Central memory CD4-positive, alpha-beta T cell (primary cell): ENCODE measurements at places on chromosomes 6 and 20.

DNA sequence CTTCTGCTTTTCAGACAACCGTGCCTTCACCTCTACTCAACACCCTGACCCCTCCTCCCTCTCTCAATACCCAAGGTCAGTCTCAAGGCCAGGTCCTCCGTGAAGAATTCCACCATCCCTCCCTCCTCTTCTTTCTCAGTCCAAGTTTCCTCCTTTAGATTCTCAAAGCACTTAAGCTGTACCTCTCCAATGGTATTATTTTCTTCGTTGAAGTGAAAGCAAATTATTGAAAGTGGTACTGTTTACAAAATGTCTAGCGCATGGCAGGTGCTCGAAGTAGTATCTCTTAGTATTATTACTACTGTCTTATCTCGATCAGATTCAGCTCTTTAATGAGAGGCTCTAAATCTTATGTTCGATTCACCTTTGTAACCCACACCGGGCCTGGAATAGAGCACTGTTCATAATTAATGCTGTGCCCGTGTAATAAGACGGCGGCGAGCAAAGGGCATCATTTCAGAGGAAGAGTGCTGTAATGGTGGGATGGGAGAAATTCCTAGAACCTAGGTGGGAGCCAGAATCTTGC, 593 bp upstream of the RALGAPB start:
- no peak for DNase-seq

DNA sequence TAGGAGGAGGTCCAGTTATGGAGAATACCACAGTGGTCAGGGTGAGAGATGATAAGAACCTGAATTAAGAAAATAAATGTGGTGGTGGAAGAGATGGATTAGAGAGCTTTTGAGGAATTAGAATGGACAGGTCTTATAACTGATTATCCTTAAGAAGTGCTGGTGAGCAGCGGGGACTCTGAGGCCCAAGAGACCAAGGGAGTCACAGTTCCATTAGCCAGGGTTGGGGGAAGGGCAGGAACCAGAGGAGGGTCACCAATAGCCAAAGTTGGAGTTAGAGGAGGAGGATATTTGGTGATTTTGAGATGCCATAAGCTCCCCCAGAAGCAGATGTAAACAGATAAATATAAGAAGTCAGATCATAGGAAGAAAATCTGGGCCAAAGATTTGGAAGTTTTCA, 87.1 kb upstream of the PAK5 start:
- DNase-seq = no peak

- DNase-seq = no peak
These were observed 64.5 kb downstream of the EYA2 start for GRCh38 chr20:46959081-46959692.

- no peak for DNase-seq
These were observed 80.0 kb upstream of the RPS6KA2 start for GRCh38 chr6:166707045-166707444.

GRCh38 chr20:43739148-43739749, 12.4 kb upstream of the GTSF1L start:
- DNase-seq = no peak

DNA sequence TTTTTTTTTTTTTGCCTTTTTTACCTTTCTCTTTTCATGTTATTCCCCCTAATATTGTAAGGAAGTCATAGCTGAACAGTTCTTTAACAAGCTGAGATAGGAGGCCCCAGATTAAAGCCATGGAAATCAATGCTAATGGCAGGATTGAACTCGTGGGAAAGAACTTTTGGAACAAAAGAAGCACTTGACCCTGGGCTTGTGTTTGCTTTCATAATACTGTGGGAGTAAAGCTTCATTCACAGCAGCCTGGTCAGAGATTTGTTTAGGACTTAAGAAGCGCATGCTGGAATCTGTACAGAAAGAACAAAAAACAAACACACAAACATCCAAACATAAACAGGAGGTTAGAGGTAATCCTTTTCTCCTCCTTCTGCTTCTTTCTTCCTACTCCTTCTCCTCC, 5.1 kb downstream of the HEY2 start:
- DNase-seq = no peak

GRCh38 chr20:5116875-5117274, 2.9 kb downstream of the PCNA start:
- DNase-seq = no peak

GRCh38 chr6:50829898-50830444, 11.3 kb downstream of the TFAP2B start:
- DNase-seq = no peak

DNA sequence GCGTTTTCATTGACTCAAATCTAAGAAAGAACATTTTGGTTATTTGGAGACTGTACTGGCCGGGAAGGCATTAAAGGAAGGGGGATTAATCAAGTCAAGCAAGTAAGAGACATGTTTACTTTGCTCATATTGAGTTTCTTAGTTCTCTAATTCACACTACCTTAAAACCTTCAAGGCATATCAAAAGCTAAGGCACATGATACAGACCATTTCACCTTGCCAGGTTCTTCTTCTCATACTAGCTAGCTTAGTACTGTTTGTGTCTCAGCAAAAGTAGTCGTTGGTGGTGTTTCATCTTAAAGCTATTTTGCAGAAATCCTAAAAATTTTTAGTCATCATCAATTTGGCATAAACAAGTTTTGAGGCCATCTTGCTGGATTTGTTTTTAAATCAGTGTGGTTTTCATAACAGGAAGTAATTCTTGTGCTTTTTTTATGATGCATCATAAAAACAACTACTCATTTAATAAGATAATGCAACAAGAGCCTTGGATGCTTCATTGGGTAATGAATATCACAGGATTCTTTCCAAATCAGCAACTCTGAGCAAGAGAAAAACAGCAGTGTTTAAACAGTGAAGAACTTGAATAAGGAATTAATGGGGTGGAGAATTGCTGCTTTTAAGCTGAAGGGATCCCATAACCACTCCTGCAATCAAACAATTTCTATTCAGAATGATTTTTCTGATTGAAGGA, 425.3 kb downstream of the EPM2A start:
- DNase-seq = no peak

GRCh38 chr20:64244870-64245603, 10.5 kb upstream of the PCMTD2 start:
- DNase-seq = no peak

DNA sequence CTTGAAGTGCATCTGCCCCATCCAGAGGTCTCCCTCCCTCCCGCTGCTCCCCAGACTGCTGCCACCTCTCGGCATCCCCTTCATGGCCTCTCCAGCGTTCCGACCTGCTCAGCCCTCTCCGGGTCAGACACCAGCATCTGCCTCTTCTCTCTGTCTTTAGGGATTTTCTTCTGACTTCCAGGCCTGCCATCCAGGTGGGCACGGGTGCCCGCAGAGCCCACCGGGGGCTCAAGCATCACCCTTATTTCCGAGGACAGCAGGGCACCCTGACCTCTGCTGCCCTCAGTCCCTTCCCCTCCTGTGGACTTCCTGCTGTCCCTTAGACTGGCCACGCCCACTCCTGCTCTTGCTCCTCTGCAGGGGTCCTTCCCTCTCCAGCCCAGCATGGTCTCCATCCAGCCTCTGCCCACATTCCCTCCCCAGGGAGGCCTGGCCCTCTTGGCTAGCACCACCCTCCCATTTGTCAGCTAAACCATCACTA, 3.3 kb downstream of the NPEPL1 start:
- DNase-seq = no peak

- no peak for DNase-seq
These were observed 209.4 kb downstream of the FOXA2 start for GRCh38 chr20:22374678-22375590.
